ENCODE measurements at places on chromosomes 6 and 20. TPM values are rescaled to one million over a fixed set of nuclear protein-coding genes. Genes with fewer than 3 reads are reported as not detected.

Gene PGC
- polyA plus RNA-seq, result 1.1 TPM

Gene FLRT3
- polyA plus RNA-seq, result 0.23 TPM

DNA sequence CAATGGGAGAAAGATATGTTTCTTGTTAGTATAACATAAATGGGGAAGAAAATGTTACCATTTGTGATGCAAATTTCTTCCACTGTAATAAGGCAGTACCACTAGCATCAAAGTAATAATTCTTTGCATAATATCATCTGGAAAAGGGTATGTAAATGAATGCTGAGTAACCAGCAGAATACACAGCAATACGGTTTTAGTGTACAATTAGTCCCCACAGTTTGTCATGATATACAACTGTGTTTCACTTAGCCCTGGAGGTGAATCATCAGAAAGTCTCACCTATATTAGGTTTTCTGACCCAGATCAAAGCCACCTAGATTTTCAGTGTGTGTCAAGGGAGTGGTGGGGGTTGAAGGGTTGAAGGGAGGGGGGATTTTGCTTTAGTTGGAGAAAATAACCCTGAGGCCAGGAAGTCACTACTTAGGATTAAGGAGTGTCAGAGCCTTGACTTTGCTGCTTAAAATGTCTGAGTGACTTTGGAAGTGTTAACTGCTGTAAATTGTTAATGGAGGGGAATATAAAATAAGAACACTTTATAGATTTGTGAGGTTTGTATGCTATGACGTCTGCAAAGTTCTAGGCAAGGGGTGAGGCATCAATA lies 8.6 kb upstream of the MEI4 start:
- no peak for DNase-seq
- no peaks in the 10 kb centered on the region for H3K36me3 ChIP-seq
- no peaks in the 10 kb centered on the region for H3K4me1 ChIP-seq
- no peaks in the 10 kb centered on the region for H3K27me3 ChIP-seq
- no peak overlapping the region for H3K27ac ChIP-seq
- no peak overlapping the region for H3K4me3 ChIP-seq

- no peaks in the 10 kb centered on the region for H3K4me1 ChIP-seq
- DNase-seq, result no peak
- no peak overlapping the region for H3K4me3 ChIP-seq
These were observed 528.8 kb downstream of the CD83 start for GRCh38 chr6:14646371-14646770.

DNA sequence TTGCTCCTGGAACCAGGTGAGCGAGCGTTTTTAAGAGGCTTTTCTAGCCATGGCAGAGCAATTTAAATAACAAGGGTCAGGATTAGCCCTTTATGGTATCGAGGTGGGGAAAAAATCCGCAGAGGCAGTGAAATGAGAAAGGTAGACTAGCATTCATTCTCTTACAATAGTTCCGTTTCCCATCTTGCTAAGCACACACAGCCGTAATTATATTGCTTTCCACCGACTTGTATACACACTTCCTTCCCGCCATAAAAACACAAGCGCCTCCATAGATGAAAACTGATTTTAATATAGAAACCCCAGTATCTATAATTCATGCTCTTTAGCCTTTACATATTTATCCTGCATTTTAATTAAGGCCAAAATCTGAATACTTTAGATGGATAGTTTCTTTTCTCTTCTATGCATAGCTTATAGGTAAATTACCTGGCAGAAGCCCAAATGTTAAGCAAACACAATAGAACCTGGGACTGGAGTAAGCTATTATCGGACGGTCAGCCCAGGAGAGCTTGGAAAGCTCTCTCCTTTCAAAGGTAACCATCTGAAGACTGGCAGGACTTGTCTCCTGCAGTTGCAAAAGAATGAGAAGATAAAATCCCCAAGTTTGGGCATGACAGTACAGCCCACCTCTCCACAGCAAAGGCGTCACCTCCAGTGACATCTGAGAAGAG lies 90.9 kb upstream of the MC3R start:
- no peak for DNase-seq
- no peaks in the 10 kb centered on the region for H3K4me1 ChIP-seq
- no peak overlapping the region for H3K4me3 ChIP-seq
- no peaks in the 10 kb centered on the region for H3K36me3 ChIP-seq
- H3K27ac ChIP-seq, result no peak overlapping the region

- peaks cover 2% of the 10 kb centered on the region for H3K4me1 ChIP-seq
- no peaks in the 10 kb centered on the region for H3K36me3 ChIP-seq
- H3K27me3 ChIP-seq, result no peaks in the 10 kb centered on the region
- H3K27ac ChIP-seq, result no peak overlapping the region
- DNase-seq, result no peak
These were observed 45.1 kb upstream of the EEF1A1 start for GRCh38 chr6:73565767-73566485.
